Left ventricle myocardium superior (tissue), 1 donor: ENCODE measurements at places on chromosomes 7 and 10. TPM values are rescaled to one million over a fixed set of nuclear protein-coding genes. Genes with fewer than 3 reads are reported as not detected.

The FAM13C gene
- total RNA-seq = 5.4 TPM

DNA sequence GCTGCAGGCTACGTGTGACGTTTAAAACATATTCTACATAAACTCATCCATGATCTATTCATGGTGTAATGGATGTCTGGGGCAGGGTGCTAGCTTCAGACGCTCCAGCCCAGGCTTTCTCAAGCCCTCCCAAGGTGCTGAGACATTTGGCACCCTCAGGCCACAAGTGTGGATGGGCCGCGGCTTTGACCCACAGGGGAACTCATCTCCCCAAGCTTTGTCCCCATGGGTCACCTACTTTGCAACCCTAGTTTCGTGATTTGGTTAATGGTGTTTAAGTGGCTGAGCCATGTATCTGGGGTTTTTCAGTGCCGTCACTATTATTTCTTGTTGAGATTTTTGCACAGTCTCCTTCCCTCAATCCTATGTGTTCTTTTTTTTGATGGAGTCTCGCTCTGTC, 66.0 kb downstream of the GRK5 start:
- no peak for DNase-seq

- no peak for DNase-seq
Observed at GRCh38 chr10:78520737-78521430, 487.2 kb downstream of the RPS24 start.

DNA sequence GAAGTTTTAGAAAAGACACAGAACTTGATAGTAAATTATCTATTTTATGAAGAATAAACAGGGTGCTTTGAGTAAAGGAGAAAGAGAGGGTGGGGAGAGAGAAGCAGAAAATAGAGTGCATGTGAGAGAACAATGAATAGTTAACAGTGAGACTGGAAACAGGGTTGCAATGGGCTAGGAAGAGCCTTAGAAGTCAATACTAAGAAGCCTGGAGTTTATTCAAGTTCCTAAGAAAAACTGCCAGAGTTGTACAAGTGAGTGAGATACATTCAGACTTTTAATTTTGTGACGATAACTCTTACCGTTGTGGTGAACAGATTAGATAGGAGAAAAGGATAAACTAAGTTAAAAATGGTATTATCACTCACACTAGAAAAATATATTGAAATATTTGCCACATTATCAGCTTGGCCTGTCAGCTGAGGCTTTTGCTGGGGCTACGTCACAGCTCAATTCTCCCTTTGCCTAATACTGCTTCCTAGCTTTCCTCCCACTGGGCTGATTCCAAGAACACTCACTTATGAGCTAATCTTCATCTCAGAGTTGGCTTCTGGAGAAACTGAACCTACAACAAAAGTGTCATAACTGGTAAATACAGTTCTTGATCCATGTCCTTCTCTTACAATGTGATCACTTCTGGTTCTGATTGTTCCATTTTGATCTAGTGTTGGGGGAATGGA, 92.7 kb downstream of the SEMA3D start:
- DNase-seq = no peak

GRCh38 chr7:2014391-2015241, 218.1 kb downstream of the MAD1L1 start:
- peak; percentile 25 for DNase-seq

DNA sequence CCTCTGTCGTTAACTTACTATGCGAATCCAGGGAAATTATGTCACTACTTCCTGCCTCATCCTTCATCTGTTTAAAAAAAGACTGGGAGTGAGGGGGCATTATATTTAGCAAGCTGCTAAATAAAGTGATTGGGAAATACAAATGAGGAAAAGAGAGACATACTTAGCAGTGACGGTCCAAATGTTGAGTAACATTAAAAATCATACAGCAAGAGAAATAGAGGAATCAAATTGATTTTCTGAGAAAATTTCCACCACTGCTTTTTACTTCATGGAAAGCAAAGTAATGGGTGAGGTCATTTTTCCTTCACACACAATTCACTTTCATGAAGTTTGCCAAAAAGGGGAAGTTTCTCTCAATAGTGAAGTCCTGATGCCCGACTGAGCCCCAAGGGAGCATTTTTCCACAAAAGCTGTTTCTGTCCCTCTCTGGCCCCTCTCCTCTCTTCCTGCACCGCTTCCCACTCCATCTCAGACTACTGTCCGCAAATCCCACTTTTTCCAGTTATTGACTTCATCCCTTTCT, 61.9 kb upstream of the ADO start:
- DNase-seq = no peak

The CLCN1 gene
- total RNA-seq = not detected

DNA sequence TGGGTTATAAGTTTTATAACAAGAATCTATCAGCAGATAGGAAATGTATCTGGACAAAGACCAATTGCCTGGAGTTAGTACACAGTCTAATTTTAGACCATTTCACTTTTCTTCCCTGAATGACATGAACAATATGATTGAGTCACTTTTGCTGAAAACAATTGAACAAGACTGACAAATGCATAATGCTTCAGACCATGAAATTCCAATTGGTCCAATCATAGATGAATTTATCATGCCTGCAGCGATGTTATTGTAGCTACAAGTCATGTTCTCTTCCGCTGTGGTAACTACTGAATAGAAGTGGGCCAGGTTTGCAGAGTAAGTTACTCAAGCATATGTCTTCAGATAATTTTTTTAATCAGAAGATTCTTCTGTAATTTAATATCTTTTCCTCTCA, 73.4 kb downstream of the VSTM2A start:
- no peak for DNase-seq

GRCh38 chr7:27160145-27160545, 3.7 kb upstream of the HOXA7 start:
- DNase-seq = peak; percentile 26

The ETV1 gene
- 29.8 TPM for total RNA-seq

DNA sequence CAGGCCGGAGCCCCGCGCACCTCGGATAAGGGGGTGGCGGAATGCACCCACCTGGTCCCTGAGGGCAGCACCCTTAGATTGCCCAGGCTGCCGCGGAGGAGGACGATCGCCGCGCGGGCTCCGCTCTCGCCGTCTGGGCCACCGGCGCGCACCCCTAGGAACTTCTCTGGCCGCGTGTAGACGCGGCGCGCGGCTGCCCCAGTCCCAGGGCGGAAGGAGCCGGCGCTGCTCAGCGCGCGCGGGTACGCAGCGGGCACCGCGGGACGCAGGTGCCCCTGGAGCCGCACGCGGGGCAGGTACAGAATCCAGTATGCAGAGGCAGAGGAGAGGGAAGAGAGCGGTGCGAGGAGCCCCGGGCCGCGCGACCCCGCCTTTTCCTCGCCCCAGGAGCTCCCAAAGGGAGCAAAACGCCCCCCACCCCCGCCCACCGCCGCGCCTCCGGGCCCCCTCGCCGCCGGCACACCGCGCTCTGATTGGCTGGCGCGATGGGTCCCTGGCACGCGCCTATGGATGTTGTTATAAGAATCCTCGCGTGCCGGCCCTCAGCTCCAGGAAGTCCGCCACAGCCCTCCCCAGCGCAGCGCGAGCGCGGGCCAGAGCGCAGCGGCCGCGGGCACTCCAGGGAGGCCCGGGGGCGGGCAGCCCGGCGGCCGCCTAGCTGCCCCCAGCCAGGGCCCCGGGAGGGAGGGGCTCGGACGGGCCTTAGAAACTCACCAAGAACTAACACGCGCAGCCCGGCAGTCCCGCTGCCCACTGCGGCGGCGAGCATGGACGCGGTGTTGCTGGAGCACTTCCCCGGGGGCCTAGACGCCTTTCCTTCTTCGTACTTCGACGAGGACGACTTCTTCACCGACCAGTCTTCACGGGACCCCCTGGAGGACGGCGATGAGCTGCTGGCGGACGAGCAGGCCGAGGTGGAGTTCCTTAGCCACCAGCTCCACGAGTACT, at the start of gene PTF1A:
Gene PTF1A (plus strand): TSS at position 549 of the 948 bp plus-strand sequence. CDS start 219 bp downstream, at position 768.
- no peak for DNase-seq

The AGMO gene
- 0.32 TPM for total RNA-seq

- no peak for DNase-seq
Observed at GRCh38 chr7:26487780-26488515, 196.3 kb downstream of the SNX10 start.

GRCh38 chr7:140049339-140050024, 13.3 kb downstream of the PARP12 start:
- no peak for DNase-seq

The TUBB8 gene
- total RNA-seq = not detected

DNA sequence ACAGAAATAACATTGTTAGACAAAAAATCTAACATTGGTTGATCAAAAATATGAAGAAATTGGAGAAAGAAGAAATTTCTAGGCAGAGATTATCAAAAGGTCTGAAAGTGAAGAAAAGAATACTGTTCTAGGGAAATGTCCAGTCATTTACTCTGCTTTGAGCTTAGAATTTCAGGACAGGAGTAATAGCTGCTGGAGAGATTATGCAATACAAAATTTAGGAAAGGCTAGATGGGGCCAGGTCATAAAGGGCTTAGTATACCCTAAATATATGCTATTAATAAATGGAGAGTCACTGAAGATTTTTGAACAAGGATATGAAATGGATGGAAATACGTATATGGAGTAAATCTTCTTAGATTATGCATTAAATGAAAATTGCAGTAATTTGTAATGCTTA, 279.2 kb downstream of the CACNA2D1 start:
- DNase-seq = no peak

The ZNF487 gene
- 1.9 TPM for total RNA-seq

DNA sequence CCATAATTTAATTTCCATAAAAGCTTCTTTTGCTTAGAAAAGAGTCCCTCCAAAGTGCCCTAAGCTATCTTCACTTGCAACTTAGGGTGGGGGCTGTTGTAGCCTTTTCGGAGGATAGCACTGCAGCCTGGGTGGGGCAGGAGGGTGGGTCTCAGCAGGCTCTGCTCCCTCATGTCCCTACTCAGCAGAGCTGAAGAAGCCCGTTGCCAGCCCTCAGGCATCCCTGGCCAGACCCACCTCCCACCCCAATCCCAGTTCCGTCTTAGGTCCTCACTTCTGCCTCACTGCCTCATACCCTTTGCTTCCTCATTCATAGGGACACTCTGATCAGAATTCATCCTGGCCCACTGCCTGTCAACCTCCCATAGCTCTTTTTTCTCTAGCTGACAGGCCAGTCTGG, 99.8 kb upstream of the ZMIZ1 start:
- DNase-seq = peak; percentile 11

DNA sequence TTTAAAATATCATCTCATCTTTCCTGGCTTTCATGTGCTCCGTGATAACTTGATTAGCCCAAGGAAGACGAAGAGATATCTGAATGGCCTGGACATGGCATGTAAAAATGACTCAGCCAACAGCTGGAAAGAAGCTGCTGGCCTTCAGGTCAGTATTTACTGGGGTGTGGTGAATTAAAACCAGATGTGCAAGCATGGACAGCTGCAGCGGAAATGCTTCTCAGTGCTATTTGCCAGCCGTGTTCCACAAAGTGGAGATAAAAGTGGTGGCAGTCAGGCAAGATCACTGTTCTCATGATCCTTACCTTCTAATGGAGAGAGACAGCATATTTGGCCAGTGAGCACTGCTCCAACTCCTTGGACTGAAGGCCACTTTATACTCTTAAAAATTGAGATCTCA, 203.1 kb upstream of the VSTM2A start:
- DNase-seq = peak; percentile 34

The TAC1 gene
- total RNA-seq = not detected

- peak; percentile 33 for DNase-seq
Observed at GRCh38 chr10:80382989-80383388, 25.4 kb upstream of the PRXL2A start.

- DNase-seq = no peak
Observed at GRCh38 chr7:95865716-95866371, 93.5 kb downstream of the DYNC1I1 start.

- DNase-seq = no peak
Observed at GRCh38 chr7:16711730-16712129, 41.8 kb upstream of the TSPAN13 start.

- no peak for DNase-seq
Observed at GRCh38 chr10:47412869-47413268, 28.8 kb upstream of the ZNF488 start.

- DNase-seq = no peak
Observed at GRCh38 chr10:32132357-32132946, 76.2 kb upstream of the KIF5B start.

The PDE6C gene
- not detected for total RNA-seq

- DNase-seq = no peak
Observed at GRCh38 chr10:127935071-127935561, 28.2 kb downstream of the PTPRE start.

DNA sequence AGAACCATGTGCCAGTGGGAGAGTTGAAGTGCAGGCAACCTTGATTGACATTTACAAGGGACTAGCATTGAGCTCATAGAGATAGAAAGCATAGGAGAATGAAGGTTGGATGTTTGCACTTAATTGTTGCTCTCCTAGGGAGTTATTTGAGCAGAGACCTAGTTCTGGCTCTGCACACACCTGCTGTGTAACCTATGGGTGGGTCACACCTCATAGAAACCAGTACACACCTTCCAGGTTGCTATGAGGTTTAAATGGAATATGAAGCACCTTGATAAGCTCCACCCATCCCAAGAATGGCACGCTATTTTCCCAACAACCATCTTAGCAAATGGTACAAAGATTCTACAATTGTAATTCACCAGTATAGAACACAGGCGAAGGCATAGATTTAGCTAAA, 86.2 kb upstream of the AOAH start:
- no peak for DNase-seq

- no peak for DNase-seq
Observed at GRCh38 chr7:98399890-98400541, 874 bp downstream of the BAIAP2L1 start.

The SLC26A5 gene
- not detected for total RNA-seq

GRCh38 chr7:42548816-42549611, 312.0 kb upstream of the GLI3 start:
- no peak for DNase-seq

- no peak for DNase-seq
Observed at GRCh38 chr7:90425376-90425775, 22.1 kb downstream of the CLDN12 start.

The CALHM3 gene
- not detected for total RNA-seq
